ENCODE measurements at places on chromosomes 1 and 21.

DNA sequence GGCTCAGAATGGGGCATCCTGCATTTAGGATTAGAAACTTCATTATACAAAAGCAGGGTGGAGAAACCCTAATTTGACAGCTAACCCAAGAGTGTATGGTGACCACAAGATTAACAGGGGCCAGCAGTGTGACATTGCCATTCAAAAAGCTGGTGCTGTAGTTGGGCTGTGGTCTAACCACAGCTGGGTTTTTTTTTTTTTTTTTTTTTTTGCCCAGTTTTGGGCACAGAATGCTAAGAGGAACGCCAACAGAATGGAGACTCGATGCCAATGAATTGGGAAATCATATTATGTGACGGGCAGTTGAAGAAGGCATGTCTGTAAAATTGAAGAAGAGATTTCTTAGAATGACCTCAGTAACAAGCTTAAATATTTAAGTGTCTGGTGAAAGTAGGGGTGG lies 58.4 kb downstream of the NFIA start:
- no peak for DNase-seq

GRCh38 chr1:152970495-152970894 lies at the start of gene SPRR4:
Gene SPRR4 (plus strand): TSS chr1:152970648. CDS start chr1:152971891, 1,243 bp downstream.
- no peak for DNase-seq

- DNase-seq, result no peak
These were observed 146.0 kb upstream of the COL6A1 start for GRCh38 chr21:45835301-45836267.

GRCh38 chr1:182784556-182785171 lies 4.9 kb upstream of the NPL start:
- DNase-seq, result peak; percentile 70

- peak; percentile 42 for DNase-seq
These were observed 1.7 kb downstream of the PIP5K1A start for GRCh38 chr1:151199873-151200581.

DNA sequence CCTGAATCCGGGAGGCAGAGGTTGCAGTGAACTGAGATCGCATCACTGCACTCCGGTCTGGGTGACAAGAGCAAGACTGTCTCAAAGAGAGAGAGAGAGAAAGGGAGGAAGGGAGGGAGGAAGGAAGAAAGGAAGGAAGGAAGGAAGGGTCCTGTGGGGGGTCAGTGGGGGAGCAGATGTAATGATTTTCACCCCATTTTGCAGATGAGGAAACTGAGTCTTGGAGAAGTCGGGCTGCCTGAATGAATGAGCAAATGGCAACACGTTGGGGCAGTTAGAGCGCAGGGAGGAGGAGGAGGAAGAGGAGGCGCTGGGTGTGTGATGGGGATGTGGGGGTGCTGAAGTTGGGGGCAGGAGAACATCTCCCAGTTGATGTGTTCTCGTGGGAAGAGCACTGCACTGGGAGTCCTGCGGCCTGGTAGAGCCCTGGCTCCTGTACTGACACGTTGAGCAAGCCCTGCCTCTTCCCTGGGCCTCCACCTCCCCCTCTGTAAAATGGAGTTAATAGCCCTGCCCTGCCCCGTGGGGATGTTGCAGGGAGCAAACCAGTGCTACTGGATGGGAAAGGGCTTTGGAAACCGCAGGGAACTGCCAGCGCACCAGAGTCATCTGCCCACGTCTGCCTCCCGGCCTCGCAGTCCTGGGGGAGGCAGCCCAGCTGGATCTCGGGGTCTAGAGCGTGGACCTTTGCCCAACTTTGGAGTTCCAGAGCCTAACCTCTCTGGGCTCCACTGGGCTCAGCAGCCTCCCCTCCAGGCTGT lies 103.2 kb upstream of the CASZ1 start:
- DNase-seq, result no peak

- DNase-seq, result no peak
These were observed 51.8 kb downstream of the DOP1B start for GRCh38 chr21:36208326-36209013.

DNA sequence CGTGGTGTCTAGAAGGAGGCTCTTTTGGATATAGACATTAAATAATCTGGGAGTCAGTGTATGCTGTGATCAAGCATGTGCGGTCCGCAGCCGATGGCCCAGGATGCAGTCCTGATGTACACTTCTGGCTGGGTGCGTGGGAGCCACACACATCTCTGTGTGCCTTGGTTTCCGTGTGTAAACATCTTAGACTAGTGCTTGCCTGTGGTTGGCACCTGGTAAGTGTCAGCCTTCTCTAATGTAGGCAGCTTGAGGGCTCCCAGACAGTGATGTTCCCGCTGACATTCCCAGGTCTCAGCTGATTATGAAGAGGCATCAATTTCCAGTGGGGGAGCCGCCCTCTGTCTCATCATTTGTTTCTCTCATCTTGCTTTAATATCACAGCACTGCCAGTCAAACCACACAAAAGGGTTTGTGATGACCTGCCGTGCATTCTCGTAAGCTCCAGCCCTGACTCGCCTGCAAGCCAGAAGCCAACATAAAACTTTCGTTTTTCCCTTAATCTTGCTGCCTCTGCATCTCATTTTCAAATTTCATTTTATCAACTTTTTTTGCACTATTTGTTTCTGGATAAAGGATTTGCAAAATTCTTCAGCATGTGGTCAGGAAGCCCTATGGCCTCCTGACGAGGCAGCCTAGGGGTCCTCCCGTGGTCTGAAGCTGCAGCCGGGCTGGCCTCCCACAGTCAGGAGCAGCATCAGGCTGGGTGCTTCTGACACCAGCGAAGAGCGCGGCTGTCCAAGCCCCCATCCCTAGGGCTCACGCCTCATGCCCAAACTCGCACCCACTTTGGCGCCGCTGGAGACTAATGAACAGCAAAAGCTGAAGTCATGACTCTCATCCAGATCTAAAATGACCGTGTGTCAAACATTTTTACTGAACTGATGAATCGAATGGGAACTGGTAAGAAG lies 28.1 kb downstream of the PDE9A start:
- no peak for DNase-seq

GRCh38 chr1:197515421-197515820 lies 247.4 kb downstream of the CRB1 start:
- no peak for DNase-seq
